ENCODE measurements at places on chromosomes 2 and 18. TPM values are rescaled to one million over a fixed set of nuclear protein-coding genes. Genes with fewer than 3 reads are reported as not detected.
A peak's percentile ranks its signal among the peaks of the same experiment; 100 is the strongest.

DNA sequence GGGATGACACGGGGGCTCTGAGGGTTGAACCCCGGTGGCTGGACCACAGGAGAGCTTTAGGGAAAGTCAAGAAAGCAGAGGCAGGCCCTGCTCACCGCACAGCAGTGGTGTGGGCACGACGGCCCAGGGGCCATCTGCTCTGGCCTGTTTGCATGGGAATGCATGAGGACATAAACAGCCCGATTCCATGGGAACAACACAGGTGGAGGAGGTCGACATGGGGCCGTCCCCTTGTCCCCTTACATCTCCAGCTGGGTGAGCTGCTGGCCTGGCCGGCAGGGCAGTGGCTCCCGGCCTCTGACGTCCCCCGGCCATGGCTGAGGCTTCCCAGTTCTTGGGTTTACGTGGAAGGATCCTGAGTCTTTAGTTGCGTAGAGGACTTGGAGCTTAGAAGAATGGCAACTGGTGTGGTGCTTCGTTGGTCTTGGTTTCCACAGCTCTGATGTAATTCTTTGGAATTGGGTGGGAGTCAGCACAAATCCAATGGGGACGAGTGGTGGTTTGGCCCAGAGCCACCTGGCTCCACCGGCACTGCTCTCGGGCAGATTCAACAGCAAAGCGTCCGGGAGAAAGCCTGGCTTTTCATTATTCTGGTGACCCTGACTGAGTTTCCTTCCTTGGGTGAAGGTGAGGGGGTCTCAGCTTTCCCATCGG, 98.3 kb upstream of the HDAC4 start:
- peak; percentile 13 for DNase-seq

DNA sequence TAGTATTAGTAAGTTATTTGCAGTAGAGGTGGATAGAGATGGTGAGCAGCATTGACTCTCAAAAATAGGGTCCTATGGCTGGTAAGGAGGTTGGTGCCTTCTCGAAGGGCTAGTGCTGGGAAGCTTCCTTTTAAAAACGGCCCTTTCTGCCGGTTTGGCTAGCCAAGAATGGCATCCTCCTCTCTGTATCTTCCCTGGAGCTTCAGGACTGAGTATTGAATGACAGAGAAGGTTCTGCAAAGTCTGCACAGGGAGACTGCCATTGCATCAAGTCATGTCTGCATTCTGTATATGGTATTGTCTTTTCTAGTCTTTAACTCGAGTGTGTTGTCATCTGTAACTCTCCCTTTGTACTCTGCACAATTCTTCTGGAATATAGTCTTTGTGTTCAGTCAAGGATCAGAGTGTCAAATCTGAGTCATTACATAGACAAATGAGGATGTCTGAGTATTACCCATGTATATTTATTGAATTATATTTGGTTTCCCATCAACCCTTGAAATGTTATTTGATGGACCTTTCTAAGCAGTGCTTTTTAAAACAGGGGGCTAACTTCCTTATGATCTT, 1.1 kb downstream of the LDLRAD4 start:
- no peak for DNase-seq

GRCh38 chr18:42264497-42264896, 309.5 kb downstream of the PIK3C3 start:
- DNase-seq: no peak

DNA sequence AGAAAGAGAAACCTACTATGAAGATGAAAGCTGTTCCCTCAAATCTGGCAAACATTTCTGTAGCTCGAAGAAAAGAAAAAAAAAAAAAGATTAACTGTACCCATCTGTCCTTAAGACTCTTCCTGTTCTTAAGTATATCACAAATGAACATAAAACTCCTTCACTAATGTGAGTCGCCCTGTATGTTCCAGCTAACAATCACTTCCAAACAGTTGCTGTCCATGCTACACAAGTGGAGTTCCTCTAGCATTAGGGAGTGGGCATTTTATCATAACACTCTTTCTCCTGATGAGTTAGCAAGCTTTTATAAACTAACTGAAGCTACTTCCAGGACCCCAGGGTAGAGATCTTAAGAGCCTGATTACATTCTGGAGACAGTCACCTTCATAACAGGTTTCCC, 5.8 kb downstream of the CUL3 start:
- DNase-seq: peak; percentile 35

DNA sequence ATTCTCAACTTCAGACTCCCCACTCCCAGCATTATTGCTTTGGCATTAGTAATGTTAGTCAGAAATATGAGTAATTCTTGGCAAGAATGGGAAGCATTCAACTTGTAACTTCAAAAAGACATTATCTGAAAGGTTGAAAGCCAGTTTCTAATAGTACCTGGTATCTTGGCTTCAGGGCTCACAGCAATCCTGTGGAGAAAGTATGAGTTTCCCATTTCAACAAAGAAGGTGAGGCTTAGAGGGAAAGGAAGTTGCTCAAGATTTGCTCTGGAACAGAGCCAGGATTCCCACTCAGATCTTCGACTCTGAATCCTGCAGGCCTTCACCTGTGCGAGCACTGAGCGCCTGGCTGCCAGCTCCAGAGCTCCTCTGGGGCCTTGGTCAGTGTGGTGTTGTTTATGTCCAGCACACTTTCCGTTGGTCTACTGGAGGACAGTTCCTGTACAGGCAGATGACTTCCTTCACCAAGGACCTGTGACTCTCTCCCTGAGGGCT, 136.1 kb downstream of the MCFD2 start:
- peak; percentile 47 for DNase-seq

- no peak for DNase-seq
Observed at GRCh38 chr2:9238591-9239326, 32.1 kb downstream of the ASAP2 start.

DNA sequence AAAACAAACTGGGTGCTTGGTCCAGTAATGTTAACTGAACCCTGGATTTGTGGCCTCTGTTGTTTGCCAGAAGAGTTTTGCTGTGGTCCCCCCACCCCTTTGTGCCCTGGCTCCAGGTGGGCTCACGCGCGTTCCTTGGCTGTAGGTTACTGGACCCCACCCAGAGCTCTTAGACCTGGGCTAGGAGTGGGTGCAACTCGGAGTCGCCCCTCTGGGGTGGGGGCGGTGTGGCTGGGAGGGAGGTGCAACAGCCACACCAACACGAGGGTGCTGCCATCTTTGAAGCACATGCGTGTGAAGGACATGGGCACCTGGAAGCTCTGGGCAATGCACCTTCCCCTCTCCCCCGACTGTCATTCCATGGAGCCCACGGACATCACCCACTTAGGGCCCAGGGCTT, 92.7 kb downstream of the USP40 start:
- DNase-seq: no peak

DNA sequence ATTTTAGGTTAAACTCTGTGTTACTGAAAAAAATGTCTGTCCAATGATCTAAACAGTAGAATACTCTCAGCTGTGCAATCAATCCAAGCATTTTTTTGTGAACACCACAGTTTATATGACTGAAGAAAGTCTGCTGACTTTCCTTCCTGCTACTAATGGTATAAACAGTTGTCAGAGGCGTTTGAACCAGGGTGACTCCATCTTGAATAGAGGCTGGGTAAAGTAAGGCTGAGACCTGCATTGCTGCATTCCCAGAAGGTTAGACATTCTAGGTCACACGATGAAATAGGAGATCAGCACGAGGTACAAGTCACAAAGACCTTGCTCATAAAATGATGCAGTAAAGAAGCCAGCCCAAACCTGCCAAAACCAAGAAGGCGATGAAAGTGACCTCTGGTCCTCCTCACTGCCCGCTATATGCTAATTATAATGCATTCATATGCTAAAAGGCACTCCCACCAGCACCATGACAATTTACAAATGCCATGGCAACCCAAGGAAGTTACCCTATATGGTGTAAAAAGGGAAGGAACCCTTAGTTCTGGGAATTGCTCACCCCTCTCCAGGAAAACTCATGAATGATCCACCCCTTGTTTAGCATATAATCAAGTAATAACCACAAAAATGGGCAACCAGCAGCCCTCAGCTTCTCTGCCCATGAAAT, 31.3 kb downstream of the POU3F3 start:
- DNase-seq: no peak

DNA sequence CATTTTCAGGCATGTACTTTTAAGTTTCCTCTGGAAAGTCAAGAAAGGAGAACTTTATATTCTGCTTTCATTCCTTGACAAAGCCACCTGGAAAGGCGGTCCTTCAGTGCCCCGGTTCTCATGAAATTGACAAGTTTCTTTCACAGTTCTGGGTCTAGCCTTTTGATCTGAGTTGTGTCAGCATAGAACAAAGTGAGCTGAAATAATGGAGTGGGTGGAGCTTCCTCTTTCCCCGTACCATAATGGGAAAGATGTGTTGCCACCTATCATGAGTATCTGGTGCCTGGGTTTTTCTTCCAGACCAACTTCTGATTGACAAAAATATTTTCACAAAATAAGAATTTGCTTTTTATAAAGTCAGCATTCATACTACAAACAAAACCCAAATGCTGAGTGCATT, 49.3 kb downstream of the PTRHD1 start:
- no peak for DNase-seq

GRCh38 chr18:34117319-34117718, 107.4 kb downstream of the NOL4 start:
- no peak for DNase-seq

- no peak for DNase-seq
Observed at GRCh38 chr18:12242658-12243260, 11.4 kb upstream of the CIDEA start.

GRCh38 chr2:15112216-15112615, 448.9 kb downstream of the NBAS start:
- peak; percentile 62 for DNase-seq

DNA sequence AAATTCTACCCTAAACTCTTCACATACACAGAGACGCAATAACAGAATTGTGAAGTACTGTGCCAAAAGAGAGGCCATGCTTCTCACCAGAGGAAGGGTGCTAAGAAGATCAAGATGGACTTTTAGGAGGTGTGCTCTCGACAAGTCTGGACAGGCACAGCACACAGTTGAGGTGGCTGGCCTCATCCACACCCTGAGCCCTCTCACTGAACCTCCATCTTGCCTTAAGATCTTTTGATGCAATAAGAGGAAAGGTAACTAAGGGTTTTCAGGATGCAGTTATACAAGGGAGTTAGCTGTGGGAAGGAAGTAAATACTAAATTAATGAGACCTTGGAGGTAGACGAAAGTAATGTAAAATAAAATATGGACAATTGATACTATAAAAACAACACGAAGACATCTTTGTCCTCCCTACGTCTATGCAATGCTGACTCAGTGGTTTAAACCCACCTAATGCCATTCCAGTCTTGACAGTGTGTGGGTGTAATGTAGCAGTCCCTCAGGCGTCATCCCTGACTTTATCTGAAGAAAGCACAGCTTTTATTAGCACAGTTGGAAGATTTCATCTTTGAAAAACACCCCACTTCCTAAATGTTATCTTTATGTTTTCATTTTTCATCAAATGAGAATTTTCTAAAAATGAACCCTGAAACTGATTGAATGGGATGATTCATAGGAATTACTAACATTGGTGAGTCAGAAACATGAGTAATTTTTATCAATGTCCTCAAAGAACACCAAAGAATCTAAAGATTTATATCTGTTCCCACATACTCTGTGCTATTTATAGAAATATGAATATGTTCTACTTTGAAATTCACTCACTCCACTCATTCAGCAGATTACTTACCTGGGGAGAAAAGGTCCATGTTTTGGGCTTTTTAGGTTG, 34.0 kb upstream of the MALL start:
- peak; percentile 81 for DNase-seq

DNA sequence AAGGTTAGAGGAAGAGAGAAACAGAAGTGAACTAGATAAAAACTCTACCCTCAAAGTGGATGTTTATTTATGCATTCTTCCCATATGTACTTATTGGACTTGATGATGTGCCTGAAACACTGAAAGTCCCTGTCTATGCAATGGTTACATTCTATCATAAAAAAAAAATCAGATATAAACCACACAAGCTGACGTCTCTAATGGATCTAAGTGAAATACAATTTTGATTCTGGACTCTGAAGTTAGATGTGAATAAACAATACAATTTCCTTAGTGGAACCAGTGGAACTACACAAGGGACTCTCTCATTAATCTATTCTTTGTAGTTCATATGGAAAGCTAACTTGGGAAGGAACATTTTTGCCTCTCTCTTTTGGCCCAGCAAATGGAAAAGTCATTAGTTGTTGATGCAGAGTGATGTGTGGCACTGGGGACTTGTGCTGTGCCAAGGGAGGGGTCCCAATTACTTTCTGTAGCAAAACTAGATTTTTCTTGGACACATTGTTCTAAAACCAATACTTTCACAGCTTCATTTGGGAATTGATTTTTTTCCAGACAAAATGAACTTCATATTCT, 376.8 kb downstream of the TRIB2 start:
- DNase-seq: no peak

DNA sequence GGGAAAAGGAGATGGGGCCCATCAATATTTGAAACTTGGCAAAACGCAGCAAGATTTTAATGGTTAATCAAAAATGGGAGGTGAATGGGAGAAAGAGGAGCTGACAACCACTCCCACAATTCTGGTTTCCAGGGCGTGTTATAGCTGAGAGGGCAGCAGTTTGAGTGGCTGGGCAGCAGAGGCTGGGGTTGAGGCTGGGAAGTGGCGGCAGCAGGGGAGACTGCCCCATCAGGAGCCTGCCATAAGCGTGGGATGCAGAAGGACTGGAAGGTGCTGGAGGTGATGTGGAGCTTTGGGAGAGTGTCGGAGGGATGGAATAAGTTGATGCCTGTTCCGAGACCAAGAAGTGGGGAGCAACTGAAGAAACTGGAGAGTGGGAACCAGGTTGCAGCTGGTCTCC, 48.9 kb upstream of the SH3RF3 start:
- no peak for DNase-seq

GRCh38 chr2:160388464-160389263, 104.9 kb downstream of the RBMS1 start:
- DNase-seq: no peak

DNA sequence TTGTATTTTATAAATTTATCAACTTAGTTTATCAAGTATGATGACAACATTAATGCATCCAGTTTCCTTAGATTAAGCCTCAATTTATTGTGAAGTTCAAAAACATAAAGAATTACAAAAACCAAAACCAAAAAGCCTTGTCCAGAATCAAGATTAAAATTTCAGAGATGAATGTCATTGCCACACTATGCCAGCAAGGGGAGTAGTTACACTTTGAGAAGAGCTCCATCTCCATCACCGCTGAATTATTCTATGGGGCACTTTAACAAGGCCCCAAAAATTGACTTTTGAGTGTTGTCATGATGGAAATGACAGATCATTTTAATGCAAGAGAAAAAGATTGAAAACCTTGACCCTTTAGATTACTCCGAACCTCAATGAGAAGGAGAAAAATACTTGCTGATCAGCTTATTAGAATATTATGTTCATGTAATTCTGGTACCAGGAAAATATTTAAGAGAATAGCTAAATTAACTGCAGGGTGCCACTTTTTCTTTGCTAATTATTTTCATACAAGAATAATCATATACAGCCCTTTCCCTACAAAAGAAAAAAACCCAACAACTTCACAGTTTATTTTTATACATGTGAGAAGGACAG, 152.5 kb upstream of the AQP4 start:
- DNase-seq: no peak

LHCGR gene
- total RNA-seq: not detected

LYG2 gene
- not detected for total RNA-seq

GRP gene
- total RNA-seq: not detected

TNS1 gene
- total RNA-seq: 26.8 TPM

SCN9A gene
- under 0.01 TPM for total RNA-seq

RBM45 gene
- total RNA-seq: 20.6 TPM

UGT1A10 gene
- not detected for total RNA-seq

SERPINB12 gene
- not detected for total RNA-seq

MAIP1 gene
- total RNA-seq: 26.0 TPM

Data from lung microvascular endothelial cell (primary cell).